ENCODE measurements at places on chromosomes 5 and 9. TPM values are rescaled to one million over a fixed set of nuclear protein-coding genes. Genes with fewer than 3 reads are reported as not detected.

DNA sequence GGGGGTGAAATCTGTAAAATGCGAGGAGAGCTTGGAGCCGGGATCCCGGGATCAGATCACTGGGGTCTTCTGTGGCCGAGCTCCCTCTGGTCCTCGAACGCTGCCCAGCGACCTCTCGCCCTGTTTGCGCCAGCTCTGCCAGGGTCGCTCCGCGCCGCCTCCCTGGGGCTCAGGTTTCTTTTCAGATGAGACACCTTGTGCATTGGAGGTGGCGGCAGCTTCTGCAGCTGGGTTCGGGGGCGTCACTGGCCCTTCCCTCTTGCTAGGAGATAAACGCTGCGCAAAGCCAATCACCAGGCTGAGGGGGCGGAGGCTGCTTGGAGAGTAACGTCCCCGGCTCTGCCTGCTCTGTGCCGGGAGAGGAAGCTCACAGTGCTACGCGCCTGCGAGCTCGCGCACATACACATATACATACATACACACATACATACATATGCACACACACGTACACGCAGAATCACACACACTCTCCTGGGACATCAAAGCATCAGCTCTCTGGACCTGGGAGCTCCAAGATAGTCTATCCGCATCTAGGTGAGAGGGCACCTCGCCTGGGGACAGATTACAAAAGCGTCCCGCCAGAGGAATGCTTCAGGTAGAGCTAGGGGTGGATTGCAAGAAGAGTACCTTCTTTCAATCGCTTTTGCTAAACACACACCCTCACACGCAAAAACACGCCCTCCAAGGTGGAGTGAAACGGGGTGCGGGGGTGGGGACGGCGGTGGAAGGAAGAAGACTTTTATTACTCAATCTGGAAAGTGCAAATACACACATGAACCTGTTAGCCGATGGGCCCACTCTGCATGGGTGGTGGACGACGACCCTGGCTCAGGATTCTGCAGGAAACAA lies at the start of gene ST8SIA4:
Gene ST8SIA4 (minus strand): TSS at position 244 of the 849 bp plus-strand sequence. CDS start 327 bp downstream, outside the sequence.
- DNase-seq: no peak

The SHISAL2B gene
- not detected for total RNA-seq

DNA sequence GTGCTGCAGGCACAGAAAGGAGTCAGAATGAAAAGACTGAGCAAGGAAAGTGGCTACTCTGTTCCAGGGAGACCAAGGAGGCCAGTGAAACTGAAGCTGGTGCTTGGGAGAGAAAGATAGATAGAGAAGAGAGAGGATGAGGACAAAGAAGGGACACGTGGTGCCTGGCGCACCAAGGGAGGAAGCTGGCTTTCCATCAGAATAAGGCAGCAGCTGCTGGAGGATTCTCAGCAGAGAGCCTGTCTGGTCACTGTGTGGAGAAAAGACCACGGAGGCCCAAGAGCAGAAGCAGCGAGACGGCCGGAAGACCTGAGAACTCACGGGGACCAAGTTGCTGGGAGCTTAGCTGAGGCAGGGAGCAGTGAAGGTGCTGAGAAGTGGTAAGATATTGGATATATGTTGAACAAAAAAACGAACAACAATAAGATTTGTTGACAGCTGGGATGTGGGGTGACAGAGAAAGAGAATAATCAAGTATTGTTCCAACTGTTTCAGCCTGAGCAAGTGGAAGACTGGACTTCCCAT lies 116.1 kb downstream of the SEMA5A start:
- DNase-seq: no peak

DNA sequence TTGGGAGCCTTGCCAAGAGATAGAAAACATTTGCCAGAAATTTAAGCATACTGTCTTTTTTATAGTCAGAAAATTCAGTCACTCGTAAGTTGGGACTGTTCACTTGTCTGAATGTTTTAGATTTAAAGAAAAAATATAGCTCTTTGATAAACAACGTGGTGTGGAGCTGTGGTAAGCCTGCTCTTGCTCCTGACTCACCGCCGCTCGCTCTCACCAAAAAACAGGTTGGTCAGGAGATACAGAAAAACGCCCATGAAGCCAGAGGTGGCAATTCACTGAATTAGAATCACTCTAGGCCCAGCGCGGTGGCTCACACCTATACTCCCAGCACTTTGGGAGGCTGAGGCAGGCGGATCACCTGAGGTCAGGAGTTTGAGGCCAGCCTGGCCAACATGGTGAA lies 6.2 kb downstream of the LNPEP start:
- no peak for DNase-seq

The LPCAT1 gene
- 28.2 TPM for total RNA-seq

GRCh38 chr5:2750758-2751464 lies 566 bp downstream of the IRX2 start:
- no peak for DNase-seq

DNA sequence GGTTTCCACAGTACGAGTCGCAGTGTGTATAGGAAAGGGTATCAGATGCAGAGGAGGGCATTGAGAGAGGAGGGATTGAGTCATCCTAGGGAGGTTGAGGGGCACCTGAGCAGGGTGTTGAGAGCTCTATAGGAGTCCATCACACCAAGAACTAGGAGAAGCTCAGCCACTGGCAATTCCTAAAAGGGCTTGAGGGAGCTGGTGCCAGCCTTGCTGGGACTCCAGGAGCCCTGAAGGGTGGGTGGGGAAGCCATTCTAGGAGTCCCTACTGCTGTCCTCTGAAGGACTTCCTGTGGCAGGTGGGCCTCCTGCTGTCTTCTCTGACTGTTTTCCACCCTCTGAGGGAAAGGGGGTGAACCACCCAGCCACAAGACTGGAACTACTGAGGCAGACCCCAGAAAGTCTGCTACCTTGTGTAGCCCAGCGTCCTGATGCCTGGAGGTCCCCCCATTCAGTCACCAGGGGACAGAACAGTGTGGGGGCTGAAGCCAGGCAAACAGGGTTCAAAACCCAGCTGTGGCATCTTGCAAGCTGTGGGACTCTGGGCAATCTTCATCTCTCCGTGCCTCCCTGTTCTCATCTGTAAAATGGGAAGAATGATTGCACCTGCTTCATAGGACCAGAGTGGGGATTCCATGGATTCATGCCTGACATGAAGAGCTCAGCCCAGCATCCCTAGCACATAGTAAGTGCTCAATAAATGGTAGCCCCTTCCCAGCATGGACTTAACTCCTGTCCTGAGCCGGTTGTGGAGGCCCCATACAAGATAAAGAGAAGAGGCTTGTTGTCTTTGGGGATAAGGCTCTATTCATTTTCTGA lies 149.5 kb downstream of the C9orf50 start:
- DNase-seq: no peak

The TEX10 gene
- total RNA-seq: 22.6 TPM

- DNase-seq: no peak
Measured at GRCh38 chr9:17824191-17824590, 245.3 kb downstream of the SH3GL2 start.

DNA sequence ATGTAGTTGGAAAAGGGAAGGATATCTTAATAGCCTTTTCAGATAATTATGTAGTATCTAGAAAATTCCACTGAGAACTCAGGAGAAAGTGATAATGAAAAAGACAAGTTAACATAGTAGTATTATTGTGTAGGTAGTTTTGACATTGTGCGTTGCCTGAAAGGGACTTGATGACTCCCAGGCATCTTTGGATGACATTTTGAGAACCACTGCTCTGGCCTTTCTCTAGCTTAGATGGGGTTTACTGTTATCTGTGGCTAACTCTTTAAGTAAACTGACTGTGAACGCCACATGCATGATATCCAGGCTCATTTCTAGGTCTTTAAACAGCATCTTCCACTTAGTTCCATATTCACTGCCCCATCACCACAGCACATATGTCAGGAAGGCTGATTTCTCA lies 14.4 kb upstream of the FYB1 start:
- no peak for DNase-seq

DNA sequence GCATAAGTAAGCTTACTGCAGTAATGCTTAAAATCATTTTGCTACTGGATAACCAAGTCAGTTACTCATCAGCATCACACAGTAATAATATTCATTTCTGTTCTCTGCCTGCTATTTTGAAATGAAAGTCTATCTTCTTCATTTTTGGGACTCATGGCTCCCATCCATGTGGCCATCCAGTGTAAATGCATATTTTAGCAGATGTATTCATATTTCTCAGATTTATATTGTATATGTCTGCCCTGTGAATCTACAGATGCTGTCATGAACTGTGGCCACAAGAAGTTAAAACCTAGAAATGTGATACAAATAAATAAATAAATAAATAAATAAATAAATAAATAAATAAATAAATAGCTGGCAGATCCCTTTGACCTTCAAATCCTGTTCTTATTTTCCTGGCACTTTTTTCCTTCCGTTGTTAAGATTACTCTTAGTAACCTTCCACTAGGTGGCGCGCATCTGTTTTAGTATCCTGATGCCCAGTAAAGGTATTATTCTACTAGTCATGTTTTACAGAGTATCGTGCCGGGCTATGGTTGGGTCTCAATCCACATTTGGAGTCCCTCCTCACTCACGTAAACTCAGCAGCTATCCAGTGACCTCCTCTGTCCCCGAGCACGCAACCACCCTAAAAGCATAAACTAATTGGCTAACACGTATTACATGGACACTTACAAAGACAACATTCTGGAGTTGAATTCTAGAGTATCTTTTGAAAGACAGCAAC lies 79.2 kb upstream of the IL7R start:
- peak; percentile 68 for DNase-seq

- DNase-seq: no peak
Measured at GRCh38 chr9:121888438-121888775, 204.7 kb downstream of the TTLL11 start.

The RUFY1 gene
- total RNA-seq: 38.7 TPM

GRCh38 chr9:111108946-111109345 lies 70.7 kb upstream of the LPAR1 start:
- no peak for DNase-seq

The TCF7 gene
- 3.1 TPM for total RNA-seq

DNA sequence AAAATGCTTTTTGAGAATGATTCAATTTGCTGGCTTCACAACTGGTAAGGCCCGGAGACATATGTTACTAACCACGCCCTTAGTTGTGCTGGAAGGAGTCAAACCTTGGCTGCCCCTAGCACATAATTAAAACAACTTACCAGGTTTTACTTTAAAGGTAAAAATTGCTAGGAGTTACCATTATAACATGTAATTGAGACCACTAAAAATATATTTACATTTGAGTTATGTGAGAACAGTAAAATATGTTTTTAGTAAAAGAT lies 435.6 kb upstream of the CDH9 start:
- DNase-seq: no peak

DNA sequence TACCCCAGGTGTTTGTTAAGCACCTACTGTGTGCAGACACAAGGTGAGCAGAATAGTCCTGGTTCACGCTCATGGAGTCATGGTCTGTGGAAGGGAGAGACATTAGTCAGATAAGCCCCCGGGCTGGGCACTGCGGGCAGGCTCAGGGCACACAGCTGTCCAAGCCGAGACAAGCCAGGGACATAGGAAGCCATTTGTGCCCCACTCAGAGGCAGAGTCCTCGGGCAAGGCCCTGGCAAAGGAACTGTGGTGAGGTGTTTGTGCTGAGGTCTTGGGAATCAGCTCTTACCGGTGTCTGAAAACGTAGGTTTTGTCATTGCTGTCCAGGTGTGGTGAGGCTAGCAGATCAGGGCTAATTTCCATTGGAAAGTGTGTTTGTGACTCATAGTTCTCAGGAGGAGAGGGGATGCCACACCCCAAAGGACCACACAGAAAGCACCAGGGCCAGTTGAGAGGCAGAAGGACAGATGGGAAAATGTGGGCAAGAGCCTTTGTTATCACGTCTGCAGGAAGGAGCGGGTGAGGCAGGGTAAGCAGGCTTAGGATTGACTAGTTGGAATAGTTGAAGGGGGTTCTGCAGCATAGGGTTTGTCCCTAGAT lies 46.1 kb upstream of the NEURL1B start:
- no peak for DNase-seq

The IFNA21 gene
- not detected for total RNA-seq

The TMEFF1 gene
- 0.95 TPM for total RNA-seq
